GM12891 (cell line): ENCODE measurements at places on chromosomes 4 and X.

- no peak for DNase-seq
Measured at GRCh38 chr4:20552004-20552403, 148.3 kb upstream of the PACRGL start.

DNA sequence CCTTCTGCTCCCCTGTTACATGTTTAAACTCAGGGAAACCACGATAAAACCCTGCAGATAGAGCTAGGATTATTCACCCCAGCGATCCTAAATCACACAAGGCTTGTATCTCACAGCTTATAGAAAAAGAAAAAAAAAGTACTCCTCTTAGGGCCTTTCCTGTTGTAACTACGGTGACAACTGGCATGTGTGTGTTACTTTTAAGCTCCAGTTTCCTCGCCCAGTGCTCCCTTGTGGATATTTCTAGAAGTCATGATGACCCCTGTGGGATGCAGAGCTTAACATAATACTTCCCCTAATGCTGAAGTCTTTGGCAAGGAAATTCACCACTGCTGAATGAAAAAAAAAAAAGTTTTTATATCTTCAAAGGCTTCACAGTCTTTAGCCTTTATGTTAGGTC lies 114.7 kb downstream of the NWD2 start:
- DNase-seq = no peak

GRCh38 chr4:62285026-62285425 lies 1084.9 kb downstream of the ADGRL3 start:
- DNase-seq = no peak

GRCh38 chr4:190014771-190015537 lies 12.1 kb downstream of the FRG2 start:
- DNase-seq = no peak

GRCh38 chr4:173073939-173074500 lies 94.6 kb upstream of the GALNT7 start:
- DNase-seq = no peak

DNA sequence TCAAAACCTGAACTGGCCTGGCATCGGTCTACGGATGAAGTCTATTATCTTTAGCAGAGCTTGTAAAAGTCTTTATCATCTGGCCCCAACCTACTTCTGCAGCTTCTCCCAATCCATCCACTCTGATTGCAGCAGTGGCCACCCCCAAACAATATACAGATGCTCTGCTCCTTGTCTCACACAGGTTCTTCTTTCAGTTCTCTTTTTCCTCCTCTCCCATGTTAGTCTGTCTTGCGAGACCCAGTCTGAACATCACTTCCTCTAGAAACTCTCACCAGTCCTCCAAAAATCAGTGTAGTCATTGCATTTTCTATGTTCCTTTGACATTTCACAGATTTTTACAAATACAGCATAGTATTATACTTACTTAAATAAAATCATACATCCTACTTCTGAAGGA lies 163.0 kb downstream of the FRMPD4 start:
- DNase-seq = no peak

DNA sequence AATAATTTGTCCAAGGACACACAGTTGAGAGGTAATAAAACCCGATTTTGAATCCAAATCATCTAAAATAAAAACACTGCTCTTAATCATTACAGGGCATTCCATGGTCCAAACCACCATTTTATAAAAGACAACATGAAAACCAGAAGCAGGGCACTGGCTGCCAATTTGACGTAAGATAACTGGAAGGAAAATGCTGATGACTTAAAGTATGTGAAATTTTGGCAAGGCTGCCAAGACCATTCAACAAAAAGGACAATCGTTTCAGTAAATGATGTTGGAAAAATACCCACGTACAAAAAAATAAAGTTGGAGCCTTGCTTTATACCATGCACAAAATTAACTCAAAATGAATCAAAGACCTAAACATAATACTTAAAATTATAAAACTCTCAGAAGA lies 344.4 kb downstream of the RAPGEF2 start:
- DNase-seq = no peak

- no peak for DNase-seq
Measured at GRCh38 chr4:103915224-103915869, 195.6 kb upstream of the TACR3 start.

DNA sequence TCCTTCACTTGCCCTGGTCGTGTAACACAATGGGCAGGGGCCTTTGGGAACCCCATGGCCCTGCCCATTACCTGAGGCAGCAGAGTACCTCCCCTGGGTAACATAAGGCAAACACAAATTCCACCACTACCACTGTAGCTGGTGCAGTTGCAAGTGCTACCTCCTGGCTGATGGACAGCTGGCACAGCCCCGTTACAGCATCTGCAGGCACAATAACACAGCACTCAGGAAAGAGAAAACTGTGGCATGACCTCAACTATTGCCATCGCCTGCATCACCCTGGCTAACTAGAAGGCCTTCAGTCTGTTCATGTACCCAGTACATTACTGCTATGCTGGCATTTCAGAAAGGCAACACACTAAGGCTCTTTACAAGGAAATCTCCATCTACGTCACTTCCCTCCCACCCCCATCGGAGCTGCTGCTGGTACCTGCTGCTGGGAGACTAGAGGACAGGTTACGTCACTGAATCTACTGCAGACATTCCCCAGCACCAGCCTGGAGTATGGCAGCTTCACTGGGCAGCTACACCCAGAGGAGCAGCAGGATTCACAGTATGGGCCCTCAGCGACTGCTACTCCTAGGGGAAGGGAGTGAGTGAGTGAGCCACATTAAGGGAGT lies 39.4 kb downstream of the ARFIP1 start:
- no peak for DNase-seq

DNA sequence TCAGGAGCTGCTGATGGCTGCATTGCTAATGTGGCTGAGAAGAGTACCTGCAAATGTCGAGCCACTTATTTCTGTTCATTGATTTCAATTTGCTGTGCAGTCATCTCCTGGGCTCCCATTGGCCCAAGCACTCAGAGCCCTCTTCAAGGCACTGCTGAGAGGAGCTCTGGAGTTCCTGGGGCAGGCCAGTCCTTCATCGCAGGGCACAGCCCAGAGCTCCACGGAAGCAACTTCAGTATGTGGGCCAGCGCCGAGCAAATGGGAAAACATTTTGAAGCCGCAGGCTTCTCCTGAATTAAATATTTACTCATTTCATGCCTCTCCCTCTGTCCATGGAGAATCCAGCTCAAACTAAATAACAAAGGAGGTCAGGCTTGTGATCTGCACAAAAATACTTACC lies 383.3 kb downstream of the BCOR start:
- no peak for DNase-seq

DNA sequence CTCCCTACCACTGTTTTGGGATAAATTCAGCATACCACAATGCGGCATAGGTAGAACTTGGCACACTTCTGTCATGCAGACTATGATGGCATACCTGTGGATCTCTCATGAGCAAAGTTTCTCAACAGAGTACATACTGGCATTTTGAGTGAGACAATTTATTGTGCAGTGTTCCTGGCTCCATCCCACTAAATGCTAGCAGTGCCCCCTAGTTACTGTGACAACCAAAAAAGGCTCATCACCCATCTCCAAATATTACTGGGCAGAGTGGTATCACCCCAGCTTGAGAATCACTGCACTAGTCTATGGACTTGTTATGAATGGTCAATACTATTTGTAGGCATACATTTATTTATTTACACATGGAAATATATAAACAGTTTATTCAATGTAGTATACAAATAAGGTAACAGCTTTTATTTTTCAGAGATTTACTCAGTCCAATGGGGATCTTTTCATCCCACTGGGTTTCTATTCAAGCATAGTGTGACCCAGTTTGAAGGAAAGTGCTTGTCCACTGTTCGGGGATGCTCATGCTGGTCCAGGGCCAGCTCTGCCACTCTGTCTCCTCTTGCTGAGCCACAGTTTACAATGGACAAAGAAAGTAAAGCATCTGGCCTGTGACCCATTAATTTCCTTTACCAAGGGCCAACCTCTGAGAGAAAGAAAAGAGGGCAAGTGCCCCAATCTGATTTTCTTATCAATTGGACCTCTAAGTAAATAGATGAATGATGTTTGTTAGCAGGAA lies 81.0 kb upstream of the IL2 start:
- DNase-seq = no peak

DNA sequence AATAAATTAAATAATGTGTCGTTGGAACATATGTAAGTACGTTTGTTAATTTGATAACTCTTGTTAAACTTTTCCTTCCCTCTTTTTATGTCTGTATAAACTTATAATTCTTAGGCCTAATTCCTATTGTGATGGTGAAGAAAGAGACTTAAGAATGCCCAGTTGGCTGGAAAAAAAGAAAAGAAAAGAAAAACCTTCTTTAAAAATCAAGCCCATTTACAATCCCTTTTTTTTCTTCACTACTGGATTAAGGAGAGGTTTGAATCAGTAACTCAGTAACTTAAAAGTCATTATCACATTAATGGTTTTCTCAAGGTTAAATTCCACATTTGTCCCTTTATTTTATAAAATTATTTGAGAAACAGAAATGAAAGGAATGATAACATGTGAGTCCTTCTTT lies 253.3 kb upstream of the MAGEB2 start:
- no peak for DNase-seq

GRCh38 chr4:102281171-102281839 lies 64.0 kb downstream of the SLC39A8 start:
- no peak for DNase-seq

GRCh38 chr4:26044524-26044923 lies 130.5 kb downstream of the SMIM20 start:
- no peak for DNase-seq

GRCh38 chrX:106042296-106042695 lies 3.8 kb upstream of the SERPINA7 start:
- DNase-seq = no peak

DNA sequence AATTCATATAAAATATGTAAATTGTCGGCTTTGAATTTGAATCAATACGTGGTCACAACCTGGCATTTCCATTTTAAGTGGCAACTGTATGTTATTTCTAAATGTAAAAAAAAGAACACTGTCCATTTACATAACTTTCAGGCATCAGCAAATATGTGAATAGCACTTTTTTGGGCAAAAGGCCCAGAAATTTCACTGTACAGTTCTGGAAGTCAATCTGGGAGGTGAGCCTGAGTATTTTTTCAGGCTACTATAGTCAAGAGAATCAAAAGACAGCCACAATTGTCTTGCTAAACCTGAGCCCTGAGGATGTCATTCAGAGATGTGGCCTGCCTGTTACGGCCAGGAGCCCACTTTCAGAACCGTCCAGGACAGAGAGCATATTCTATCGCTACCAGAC lies 543.9 kb upstream of the MAGEB2 start:
- no peak for DNase-seq

DNA sequence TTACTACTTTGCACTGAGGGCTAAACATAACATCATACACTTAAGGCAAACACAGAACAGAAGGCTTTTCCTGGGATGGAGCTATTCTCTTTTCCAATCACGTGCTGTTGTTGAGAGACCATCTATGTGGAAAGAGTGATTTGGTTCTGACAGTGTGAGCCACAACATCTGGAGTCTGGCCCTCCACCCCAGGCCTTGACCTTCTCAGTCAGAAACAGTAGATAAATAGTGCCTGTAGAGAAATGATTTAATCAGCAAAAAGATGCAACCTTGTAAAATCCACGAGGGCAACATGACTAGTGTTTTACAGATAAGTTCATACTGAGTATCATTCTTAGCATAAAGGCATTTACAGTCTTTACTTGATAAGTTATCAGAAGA lies 10.8 kb upstream of the SFRP2 start:
- no peak for DNase-seq

- no peak for DNase-seq
Measured at GRCh38 chrX:115360220-115360781, 70.8 kb downstream of the LUZP4 start.

DNA sequence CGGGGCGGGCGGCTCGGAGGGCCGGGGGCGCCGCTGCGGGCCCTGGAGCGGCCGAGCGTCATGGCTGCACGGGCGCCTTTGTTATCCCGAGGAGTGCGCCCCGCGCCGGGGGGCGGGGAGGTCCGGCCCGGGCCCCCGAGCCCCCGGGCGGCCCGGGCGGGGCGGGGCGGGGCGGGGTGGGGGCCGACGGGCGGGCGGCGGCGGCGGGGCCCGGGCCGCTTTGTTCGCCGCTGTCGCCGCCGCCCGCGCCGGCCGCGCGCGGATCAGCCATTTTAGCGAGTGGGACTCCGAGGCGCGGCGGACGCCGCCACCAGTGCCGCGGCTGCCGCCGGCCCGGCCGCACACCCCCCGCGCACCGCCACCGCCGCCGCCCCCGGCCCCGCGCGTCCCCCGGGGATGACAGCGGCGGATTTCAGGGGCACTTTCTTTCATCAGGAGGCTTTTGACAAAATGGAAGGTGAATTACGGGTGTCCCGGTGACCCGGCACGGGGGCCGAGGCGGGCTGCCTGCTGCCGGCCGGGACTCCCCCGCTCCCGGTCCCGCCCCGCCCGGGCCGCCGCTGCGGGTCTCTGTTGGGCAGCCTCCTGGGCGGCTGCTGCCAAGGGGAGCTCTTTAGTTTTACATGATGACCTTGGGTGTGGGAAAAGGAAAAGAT lies 1.2 kb downstream of the HMGB3 start:
- no peak for DNase-seq

GRCh38 chr4:168765726-168766125 lies 244.3 kb downstream of the CBR4 start:
- no peak for DNase-seq

- no peak for DNase-seq
Measured at GRCh38 chr4:20603671-20604313, 96.5 kb upstream of the PACRGL start.

- no peak for DNase-seq
Measured at GRCh38 chr4:34105311-34105710, 2139.0 kb downstream of the ARAP2 start.

- DNase-seq = no peak
Measured at GRCh38 chrX:68574240-68574639, 73.2 kb upstream of the STARD8 start.

DNA sequence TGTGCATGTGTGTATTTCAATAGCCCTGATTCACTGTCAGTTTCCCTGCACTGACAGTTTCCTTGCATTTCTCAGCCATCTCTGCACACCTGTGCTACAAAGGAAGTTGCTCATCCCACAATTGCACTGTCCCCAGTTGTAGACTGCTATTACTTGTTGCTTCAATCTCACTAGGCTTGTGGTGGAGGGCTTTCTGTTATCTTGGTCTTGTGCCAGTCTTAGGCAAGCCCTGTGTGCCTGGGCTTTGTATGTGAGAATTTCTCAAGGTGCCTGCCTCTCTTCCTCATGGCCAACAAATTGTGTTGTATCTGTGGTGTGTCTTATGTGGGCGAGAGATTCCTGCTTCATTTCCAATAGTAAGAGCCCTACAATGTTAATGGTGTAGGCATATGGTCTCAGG lies 467.4 kb downstream of the GRIA2 start:
- no peak for DNase-seq

DNA sequence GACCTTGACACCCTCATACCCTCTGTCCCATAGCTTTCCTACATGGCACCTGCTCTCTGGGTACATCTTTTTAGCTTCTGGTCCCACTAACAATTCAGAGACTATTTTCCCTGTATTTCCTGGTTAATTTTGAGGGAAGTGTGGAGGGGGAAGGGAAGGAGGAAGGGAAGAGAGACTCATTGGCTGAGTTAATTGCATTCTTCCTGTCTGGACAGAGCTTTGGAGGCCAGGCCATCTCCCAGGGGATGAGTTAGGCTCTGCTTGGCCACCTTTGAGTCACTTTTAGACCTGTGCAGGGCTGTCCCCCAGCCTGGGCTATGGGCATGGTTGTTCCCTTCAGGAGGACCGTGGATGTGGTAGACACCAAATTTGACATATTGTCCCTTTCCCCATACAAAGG lies 167.9 kb upstream of the PGRMC2 start:
- no peak for DNase-seq

- DNase-seq = no peak
Measured at GRCh38 chr4:55125763-55126541, 557 bp upstream of the KDR start.
